Karpas-422 (cell line): ENCODE measurements at places on chromosomes 3 and 15.

GRCh38 chr3:159765030-159765859 lies 223.4 kb upstream of the IL12A start:
- H3K36me3 ChIP-seq = no peaks in the 10 kb centered on the region
- H3K27me3 ChIP-seq = no peaks in the 10 kb centered on the region
- H3K27ac ChIP-seq = no peak overlapping the region
- H3K4me1 ChIP-seq = peaks cover 4% of the 10 kb centered on the region
- H3K4me3 ChIP-seq = no peak overlapping the region
- DNase-seq = no peak

GRCh38 chr3:186277268-186277909 lies 84.6 kb downstream of the DGKG start:
- no peak overlapping the region for H3K4me3 ChIP-seq
- DNase-seq = no peak
- no peaks in the 10 kb centered on the region for H3K36me3 ChIP-seq
- H3K27me3 ChIP-seq = no peaks in the 10 kb centered on the region
- no peak overlapping the region for H3K27ac ChIP-seq

DNA sequence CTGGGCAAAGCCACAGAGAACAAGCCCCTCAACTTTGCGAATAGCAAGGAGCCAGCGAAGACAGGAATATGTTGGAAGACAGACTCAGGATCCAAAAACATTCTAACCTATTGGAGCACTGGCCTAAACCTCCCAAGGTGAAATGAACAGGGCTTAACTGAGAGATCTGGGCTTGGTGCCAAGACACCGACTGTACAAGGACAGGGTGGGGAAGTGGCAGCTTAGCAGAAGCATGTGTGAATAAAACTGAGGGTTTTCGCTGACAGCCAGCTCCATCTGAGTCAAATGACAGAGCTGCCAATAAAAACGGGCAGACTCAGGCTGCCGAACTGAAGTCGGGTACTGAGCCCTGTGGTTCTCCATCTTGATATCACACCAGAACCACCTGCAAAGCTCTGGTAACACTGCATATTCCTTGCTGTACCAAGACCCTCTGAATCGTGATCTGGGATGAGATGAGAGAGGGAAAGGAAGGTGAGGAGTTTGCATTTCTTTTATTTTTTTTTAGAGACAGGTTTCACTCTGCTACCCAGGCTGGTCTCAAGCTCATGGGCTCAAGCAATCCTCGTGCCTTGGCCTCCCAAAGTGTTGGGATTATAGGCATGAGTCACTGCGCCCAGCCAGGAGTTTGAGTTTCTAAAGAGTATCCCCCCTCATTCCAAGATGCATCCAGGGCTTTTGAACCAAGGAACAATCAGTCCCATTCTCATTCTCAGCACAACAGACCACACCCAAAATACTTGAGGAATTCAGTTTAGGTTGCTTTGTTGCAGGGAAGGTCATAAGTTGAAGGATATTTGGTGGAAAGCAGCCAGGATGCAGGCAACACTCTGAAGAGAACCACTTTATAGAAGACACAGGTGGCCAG lies 6.0 kb upstream of the PLCB2 start:
- no peaks in the 10 kb centered on the region for H3K27me3 ChIP-seq
- no peak overlapping the region for H3K27ac ChIP-seq
- peaks cover 18% of the 10 kb centered on the region for H3K4me1 ChIP-seq
- no peak overlapping the region for H3K4me3 ChIP-seq

DNA sequence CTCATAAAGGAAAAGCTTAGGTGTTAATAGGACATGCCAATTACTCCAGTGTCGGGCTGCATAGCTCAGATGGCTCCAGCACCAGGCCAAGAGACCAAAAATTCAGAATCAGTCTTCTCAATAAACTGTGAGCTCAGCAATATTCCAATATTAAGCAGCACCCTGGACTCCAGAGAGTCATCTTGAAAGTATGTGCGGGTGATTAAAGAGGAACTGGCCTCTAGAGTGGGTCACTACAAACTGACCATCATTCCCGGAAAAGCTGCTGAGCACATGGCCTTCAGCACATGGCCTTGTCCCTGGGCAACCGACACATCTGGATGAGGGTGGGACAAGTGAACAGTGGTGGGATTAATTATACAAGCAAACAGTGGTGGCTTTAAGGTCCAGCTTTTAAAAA lies 59.0 kb downstream of the MAGI1 start:
- no peaks in the 10 kb centered on the region for H3K4me1 ChIP-seq
- no peaks in the 10 kb centered on the region for H3K27me3 ChIP-seq
- no peak overlapping the region for H3K27ac ChIP-seq
- no peak overlapping the region for H3K4me3 ChIP-seq
- no peaks in the 10 kb centered on the region for H3K36me3 ChIP-seq

GRCh38 chr3:64552966-64553365 lies 134.8 kb downstream of the ADAMTS9 start:
- no peak overlapping the region for H3K4me3 ChIP-seq

GRCh38 chr3:117047951-117048705 lies 338.5 kb downstream of the TUSC7 start:
- no peaks in the 10 kb centered on the region for H3K4me1 ChIP-seq
- no peak overlapping the region for H3K4me3 ChIP-seq
- no peaks in the 10 kb centered on the region for H3K36me3 ChIP-seq
- DNase-seq = no peak
- H3K27me3 ChIP-seq = no peaks in the 10 kb centered on the region
- no peak overlapping the region for H3K27ac ChIP-seq

GRCh38 chr3:175129571-175129970 lies 270.4 kb downstream of the NAALADL2 start:
- H3K36me3 ChIP-seq = no peaks in the 10 kb centered on the region
- H3K4me3 ChIP-seq = no peak overlapping the region
- no peaks in the 10 kb centered on the region for H3K4me1 ChIP-seq
- no peak for DNase-seq

GRCh38 chr3:129481766-129482332 lies 41.8 kb downstream of the IFT122 start:
- H3K4me1 ChIP-seq = no peaks in the 10 kb centered on the region
- H3K4me3 ChIP-seq = no peak overlapping the region
- DNase-seq = no peak
- H3K27ac ChIP-seq = no peak overlapping the region

DNA sequence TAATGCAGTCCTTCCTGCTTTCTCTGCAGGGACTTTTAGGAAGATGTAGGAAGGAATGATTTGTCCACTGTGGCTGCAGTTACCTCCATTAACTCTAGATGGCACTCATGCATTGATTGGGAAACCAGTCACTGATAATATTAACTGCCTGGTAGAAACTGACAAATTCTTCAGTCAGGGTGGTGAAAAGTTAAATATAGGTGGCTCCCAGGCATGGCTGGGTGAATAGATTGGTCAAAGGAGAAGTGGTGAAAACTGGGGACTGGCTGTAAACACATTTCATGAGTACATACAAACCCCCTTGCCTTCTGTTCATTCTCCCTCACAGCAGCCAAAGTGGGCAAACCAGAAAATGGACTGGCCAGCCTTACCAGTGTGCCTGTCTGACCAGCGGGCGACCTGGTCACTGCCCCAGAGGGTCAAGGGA lies 333.4 kb downstream of the THSD4 start:
- no peaks in the 10 kb centered on the region for H3K36me3 ChIP-seq
- no peak overlapping the region for H3K4me3 ChIP-seq
- no peaks in the 10 kb centered on the region for H3K27me3 ChIP-seq
- DNase-seq = peak; percentile 80
- peaks cover 36% of the 10 kb centered on the region for H3K4me1 ChIP-seq

DNA sequence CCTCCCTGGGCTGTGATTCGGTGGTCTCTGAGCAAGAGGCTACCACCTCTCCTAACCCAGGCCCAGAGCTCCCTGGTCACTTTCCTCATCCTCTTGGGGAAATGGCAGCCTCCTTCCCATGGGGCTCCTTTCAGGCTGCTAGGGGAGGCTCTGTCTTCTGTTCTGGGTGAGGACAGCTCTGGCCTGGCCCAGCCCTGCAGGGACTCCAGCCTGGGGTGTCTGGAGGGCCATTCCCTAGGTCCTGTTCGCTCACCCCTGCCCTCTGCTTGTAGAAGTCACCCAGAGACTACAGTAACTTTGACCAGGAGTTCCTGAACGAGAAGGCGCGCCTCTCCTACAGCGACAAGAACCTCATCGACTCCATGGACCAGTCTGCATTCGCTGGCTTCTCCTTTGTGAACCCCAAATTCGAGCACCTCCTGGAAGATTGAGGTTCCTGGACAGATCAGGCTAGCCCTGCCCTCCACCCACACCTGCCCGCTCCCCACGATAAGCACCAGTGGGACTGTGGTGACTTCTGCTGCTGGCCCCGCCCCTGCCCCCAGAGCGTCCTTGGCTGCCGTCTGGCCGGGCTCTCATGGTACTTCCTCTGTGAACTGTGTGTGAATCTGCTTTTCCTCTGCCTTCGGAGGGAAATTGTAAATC lies 30.9 kb downstream of the PRKCD start:
- no peaks in the 10 kb centered on the region for H3K27me3 ChIP-seq
- DNase-seq = no peak
- H3K36me3 ChIP-seq = peaks cover 25% of the 10 kb centered on the region

DNA sequence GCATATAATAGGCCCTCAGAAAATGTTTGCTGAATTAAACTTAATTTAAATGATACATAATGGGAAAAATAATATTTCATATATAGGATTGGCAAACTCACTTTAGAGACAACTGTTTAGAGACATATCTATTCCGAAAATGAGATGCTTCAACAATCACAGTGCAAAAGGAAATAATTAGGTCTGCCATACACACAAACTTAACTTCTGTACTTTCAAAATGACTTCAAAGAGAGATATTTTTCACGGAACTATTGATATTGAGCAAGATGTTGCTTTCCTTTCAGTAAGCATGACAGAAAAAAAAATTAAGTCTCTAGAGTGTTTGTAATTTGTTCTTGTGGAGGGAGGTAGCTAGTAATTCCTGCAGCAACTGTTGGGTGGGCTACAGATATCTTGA lies 769.5 kb downstream of the TUSC7 start:
- H3K4me3 ChIP-seq = no peak overlapping the region
- H3K27ac ChIP-seq = no peak overlapping the region
- H3K36me3 ChIP-seq = no peaks in the 10 kb centered on the region
- DNase-seq = no peak
- no peaks in the 10 kb centered on the region for H3K27me3 ChIP-seq
- no peaks in the 10 kb centered on the region for H3K4me1 ChIP-seq

GRCh38 chr15:65619626-65620290 lies 2.0 kb upstream of the SLC24A1 start:
- no peaks in the 10 kb centered on the region for H3K27me3 ChIP-seq
- H3K27ac ChIP-seq = no peak overlapping the region
- no peaks in the 10 kb centered on the region for H3K36me3 ChIP-seq
- no peak for DNase-seq
- no peaks in the 10 kb centered on the region for H3K4me1 ChIP-seq

DNA sequence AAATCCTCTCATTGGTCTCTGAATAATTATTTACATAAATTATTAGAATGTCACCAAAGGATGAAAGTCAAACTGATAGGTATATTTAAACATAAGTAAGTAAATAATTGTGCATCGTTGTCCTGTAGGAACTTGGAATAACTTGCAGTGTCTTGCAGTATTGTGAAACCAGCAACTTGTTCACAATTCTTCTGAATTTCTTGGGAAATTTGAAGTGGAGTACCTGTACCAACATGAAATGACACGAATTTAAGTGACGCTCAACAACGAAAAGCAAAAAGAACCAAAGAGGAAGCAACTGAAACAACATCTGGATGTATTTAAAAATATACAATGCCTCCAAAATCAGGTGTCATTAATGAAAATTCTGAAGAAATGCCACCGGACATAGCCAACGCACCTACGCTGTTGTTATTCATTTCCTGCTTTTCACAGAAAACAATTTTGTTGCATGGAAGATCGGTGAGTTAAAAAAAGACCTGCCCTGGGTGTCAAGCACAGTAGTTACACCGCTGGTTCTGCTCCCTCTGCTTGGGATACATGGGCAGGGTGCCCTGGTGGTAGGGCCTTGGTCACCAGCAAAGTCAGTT lies 112.5 kb downstream of the RPLP1 start:
- H3K27ac ChIP-seq = no peak overlapping the region
- no peaks in the 10 kb centered on the region for H3K27me3 ChIP-seq
- no peak overlapping the region for H3K4me3 ChIP-seq
- no peaks in the 10 kb centered on the region for H3K36me3 ChIP-seq

- H3K27ac ChIP-seq = no peak overlapping the region
- H3K27me3 ChIP-seq = no peaks in the 10 kb centered on the region
- no peaks in the 10 kb centered on the region for H3K36me3 ChIP-seq
- no peak overlapping the region for H3K4me3 ChIP-seq
These were observed 16.8 kb upstream of the SLC41A3 start for GRCh38 chr3:126100634-126101301.
